ENCODE measurements at places on chromosomes 7 and 10. TPM values are rescaled to one million over a fixed set of nuclear protein-coding genes. Genes with fewer than 3 reads are reported as not detected.

The ZNF438 gene
- 6.5 TPM for total RNA-seq

The ADAMTS14 gene
- total RNA-seq = under 0.01 TPM

The PLEKHS1 gene
- total RNA-seq = not detected

The UTF1 gene
- not detected for total RNA-seq

The CNPY1 gene
- total RNA-seq = not detected

The TACR2 gene
- 0.07 TPM for total RNA-seq

The INSIG1 gene
- 109 TPM for total RNA-seq

The STEAP4 gene
- not detected for total RNA-seq

The CLDN4 gene
- total RNA-seq = 0.07 TPM

The ENKUR gene
- total RNA-seq = 0.13 TPM

The ZNF804B gene
- not detected for total RNA-seq

The GRID2IP gene
- 0.04 TPM for total RNA-seq

The OGDH gene
- total RNA-seq = 49.6 TPM

The MSS51 gene
- total RNA-seq = 0.59 TPM

The SCIN gene
- total RNA-seq = 0.18 TPM

The CCDC7 gene
- 11.4 TPM for total RNA-seq

The CASD1 gene
- total RNA-seq = 16.6 TPM

The GALNT17 gene
- total RNA-seq = not detected

The UFSP1 gene
- total RNA-seq = 2.6 TPM

The AKR1C8 gene
- not detected for total RNA-seq

The SPOCK2 gene
- 0.20 TPM for total RNA-seq

The TLL2 gene
- 0.13 TPM for total RNA-seq

The PDE6C gene
- not detected for total RNA-seq

The LZTS2 gene
- 56.0 TPM for total RNA-seq

The TSPAN33 gene
- total RNA-seq = 0.07 TPM

The ASB10 gene
- not detected for total RNA-seq

The SEC61G gene
- 212 TPM for total RNA-seq

The COL28A1 gene
- total RNA-seq = not detected

The CBX3 gene
- 157 TPM for total RNA-seq

The UNC5B gene
- 8.0 TPM for total RNA-seq

The MRLN gene
- not detected for total RNA-seq

The SPDYE11 gene
- not detected for total RNA-seq

The ZP3 gene
- total RNA-seq = 1.3 TPM

The AOAH gene
- total RNA-seq = not detected

The MMD2 gene
- not detected for total RNA-seq

The PSAP gene
- total RNA-seq = 664 TPM

The NEBL gene
- 0.71 TPM for total RNA-seq
